ENCODE measurements at places on chromosomes 2 and 18. TPM values are rescaled to one million over a fixed set of nuclear protein-coding genes. Genes with fewer than 3 reads are reported as not detected.

The CAPN10 gene
- total RNA-seq, result 15.9 TPM

The TBR1 gene
- 0.05 TPM for total RNA-seq

The ITGAV gene
- 76.1 TPM for total RNA-seq

The CTIF gene
- total RNA-seq, result 13.3 TPM

The FER1L5 gene
- not detected for total RNA-seq

The SAG gene
- not detected for total RNA-seq

The GATA6 gene
- total RNA-seq, result 2.6 TPM

The TDRD15 gene
- not detected for total RNA-seq

The RNU2-63P gene
- not detected for total RNA-seq
